ENCODE measurements at places on chromosomes 13 and 19.

DNA sequence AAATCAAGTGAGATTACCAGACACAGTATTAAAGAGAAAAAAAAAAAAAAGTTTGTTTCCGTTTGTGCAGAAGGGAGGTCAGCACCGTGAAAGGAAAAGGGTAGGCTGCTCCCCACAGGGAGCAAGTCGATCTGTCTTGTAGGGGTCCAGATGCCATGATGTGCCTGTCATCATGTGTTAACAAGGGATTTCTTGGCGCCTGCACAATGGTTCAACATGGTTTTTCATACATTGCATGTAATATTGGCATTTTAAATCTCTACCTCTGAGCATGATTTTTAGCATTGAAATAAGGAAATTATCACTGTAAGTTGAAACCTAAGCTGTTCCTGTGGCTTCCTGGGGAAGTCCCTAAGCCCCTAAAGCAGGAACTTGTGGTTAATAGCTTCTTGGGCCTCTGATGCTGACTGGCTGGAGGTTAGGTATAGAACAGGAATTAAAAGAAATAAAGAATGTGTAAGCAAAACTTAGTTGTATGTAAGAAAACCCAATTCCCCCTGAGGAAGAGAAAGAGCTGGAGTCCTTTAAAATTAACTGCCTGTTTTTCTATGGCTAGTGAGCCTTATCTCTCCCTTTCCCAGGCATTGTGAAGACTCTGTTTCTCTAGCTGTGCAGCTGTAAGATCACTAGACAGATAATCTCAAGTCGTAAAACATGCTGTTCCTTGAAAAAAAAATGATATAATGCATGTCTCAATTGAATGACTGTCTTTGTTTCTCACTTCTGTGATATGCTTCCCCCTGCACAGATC, 7.4 kb upstream of the FCGBP start:
- DNase-seq, result peak; percentile 35

DNA sequence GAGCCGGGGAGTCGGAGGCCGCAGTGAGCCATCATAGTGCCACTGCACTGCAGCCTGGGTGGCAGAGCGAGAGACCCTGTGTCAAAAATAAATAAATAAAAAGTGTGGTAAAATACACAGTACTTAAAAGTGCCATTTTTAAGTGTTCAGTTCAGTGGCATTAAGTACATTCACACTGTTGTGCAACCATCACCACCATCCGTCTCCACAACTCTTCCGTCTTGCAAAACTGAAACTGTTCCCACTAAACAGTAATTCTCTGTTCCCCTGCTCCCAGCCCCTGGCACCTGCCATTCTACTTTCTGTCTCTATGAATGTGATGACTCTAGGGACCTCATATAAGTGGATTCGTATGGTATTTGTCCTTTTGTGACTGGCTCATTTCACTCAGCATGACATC, 13.3 kb downstream of the SLC25A42 start:
- no peak for DNase-seq

DNA sequence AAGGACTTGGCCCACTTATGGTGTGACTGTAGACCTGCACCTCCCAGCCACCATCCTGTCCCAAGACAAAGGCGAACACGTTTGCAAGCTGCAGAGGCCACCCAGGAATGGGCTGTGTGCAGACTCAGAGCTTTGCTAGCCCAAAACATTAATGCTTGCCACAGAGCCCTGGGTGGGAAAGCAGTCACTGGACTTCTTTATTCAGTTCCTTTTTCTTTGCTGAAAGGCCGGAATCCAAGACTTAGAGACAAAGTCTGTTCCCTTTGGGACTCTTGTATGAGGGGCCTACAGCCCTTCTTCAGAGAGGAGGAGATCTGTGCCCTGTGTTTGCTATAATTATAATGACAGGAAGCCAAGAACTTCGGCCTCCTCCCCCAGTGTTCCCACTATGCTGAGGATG, 167.8 kb downstream of the DLEU7 start:
- DNase-seq, result no peak

DNA sequence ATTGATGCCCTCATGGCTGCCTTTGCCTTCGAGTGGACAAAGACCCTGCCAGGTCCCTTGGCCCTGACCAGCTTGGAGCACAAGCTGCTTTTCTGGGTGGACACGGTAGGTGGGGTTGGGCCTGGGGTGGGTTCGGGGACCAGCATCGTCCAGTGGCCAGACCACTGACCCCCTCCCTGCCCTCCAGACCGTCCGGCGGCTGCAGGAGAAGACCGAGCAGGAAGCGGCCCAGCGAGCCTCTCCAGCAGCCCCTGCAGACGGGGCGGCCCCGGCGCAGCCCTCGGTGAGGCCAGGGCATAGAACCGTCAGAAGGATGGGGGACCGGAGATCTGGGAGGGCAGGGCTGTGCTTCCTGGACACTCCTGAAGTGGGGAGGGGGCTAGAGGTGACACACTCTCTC, 10.6 kb downstream of the CAMSAP3 start:
- DNase-seq, result no peak

DNA sequence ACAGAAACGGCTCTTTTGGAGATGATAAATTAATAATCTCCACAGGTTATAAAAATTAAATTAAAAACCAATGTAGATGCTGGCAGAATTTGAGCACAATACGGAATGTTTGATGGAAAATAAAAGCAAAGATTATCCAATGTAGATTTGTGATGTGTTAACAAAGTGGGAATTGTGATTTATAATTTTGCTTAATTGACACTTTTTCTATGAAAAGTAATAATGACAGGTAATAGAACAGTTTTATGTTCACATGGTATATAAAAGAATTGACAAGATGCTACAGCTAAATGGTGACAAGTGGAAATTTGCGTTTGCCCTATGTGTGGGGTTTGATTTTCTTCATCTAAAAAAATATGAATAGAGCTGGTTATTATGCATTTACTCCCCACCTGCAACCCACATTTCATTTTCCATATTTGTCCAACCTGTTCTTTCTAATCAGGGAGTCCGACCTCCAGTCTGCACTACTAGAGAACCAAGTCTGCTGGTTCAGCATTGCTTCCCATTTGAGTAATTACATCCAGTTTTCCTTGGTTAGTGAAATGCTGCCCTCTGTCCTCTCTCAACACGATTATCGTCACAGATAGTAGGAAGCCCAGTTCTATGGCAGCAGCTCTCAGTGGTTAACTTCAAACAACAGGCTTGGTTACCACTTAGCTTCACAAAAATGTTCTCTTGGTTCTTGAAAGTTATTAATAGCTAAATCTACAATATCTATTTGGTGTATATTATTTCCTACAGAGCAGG, 61.4 kb upstream of the SLITRK1 start:
- no peak for DNase-seq

GRCh38 chr13:25890671-25891212, 161.1 kb downstream of the SHISA2 start:
- no peak for DNase-seq

GRCh38 chr19:10402441-10403038, 802 bp downstream of the CDC37 start:
- DNase-seq, result peak; percentile 33

DNA sequence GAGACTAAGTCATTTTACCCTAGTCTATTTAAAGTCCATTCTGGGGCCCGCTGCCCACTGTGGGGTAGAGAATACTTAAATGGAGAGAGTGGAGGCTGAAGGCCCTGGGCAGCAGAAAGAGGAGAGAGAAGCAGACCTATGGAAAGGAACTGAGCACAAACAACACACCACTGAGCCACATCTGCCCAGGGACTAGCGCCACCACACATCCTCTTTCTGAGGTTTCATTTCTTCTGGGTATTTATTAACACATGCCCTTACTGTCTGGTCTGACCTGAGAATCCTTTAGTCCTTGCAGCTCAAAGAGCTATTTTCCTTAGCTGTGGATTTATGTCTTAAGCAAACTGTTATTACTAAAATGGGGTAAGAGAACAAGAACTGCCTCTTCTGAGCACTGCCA, 154.0 kb downstream of the NALCN start:
- DNase-seq, result no peak

DNA sequence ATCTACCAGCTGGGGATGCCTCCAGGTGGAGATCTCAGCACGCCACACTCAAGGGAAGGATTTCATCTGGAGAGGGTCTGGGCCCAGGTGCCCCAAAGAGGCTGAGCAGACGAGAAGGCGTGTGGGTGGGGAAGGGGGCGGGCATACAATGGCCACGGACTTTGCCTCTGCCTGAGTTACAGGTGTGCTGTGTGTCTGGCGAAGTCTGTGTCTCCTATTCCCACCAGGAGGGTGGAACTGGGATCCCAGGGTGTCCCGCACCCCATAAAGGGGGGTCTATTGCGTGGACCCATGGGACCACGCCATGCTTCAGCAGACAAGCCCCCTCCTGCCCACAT, 3.6 kb downstream of the TLE2 start:
- no peak for DNase-seq

DNA sequence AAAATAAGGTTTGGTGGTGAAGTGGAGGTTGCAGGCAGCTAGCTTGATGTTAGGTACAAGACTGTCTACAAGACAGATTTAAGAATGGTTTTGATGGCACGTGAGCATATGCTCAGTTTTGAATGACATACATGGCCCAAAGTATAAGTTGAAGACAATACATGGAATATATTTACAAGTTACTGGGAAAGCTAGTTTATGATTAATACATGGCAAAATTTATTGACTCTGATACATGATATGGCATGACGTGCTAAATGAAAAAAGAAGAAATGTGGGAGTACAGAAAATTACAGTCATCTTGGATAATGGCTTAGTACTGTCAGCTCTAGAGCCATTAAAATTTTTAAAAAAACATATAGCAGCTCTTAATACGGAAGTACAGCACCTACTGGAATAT, 4.4 kb downstream of the KLF5 start:
- no peak for DNase-seq
